Activated CD4-positive, alpha-beta T cell treated with anti-CD3 and anti-CD28 coated beads, Interleukin-2, amount 50 U/mL, for 24 hours (primary cell): ENCODE measurements at places on chromosomes 5 and 9.

GRCh38 chr5:120771202-120771601 is 307.1 kb downstream of the PRR16 start:
- no peak for DNase-seq

DNA sequence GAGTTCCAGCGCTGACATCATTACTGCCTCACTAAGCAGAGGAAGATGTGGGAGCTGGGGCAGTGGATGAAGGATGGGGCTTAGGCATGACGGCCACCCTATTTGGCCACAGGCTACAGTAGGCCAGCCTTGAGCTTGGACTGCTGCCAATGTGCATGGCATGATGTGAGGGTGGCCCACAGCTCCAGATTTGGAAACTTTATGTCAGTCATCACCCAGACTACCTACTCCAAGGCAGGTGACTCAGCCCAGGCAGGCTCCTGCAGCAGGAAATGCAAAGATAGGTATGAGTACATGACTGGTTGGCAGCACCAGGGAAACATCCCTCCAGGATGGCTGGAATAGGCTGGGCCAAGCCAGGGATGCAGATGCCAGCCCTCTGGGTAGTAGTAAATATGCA is 303.6 kb downstream of the SPOCK1 start:
- no peak for DNase-seq

GRCh38 chr5:38422622-38423021 is 133.8 kb downstream of the LIFR start:
- no peak for DNase-seq

DNA sequence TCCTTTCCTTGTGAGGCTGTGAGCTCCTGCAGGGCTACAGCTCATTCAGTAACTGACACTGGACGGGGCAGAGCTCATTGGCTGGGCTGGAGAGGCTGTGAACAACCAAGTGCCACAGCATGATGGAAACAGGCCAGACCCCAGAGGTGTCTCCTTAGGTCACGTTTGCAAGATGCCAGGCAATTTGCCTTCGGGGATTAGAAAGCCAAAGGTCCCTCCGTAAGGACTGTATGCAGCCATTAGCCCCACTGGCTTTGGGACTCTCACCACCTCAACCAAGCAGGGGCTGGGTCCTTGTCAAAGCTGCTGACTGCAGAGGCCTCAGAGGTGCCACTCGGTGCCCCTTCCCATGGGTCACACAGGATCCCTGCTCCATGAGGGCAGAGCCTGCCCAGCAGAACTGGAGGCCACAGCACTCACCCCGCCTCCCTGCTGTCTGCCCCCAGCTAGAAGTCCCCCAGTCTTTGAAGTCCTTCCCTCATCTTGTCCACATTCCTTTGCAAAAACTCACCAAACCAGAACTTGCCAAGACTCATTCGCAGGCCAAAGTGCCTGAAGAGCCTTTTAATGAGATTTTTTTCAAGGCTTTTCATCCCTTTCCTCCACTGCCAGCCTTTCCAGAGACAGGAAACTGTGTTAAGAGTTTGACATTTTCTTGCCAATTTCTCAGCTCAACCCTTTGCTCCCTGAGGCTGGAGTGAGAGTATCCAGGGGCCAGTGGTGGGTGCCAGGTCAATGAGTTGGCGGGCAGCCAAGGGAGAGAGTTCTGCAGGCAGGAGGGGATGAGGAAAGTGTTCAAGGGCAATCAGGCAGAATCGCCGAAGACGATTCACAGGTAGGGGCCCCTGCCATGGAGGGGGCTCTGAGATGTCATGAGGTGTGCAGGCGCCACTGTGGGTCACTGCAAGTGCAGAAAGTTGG is 39.7 kb upstream of the SLC25A51 start:
- no peak for DNase-seq

DNA sequence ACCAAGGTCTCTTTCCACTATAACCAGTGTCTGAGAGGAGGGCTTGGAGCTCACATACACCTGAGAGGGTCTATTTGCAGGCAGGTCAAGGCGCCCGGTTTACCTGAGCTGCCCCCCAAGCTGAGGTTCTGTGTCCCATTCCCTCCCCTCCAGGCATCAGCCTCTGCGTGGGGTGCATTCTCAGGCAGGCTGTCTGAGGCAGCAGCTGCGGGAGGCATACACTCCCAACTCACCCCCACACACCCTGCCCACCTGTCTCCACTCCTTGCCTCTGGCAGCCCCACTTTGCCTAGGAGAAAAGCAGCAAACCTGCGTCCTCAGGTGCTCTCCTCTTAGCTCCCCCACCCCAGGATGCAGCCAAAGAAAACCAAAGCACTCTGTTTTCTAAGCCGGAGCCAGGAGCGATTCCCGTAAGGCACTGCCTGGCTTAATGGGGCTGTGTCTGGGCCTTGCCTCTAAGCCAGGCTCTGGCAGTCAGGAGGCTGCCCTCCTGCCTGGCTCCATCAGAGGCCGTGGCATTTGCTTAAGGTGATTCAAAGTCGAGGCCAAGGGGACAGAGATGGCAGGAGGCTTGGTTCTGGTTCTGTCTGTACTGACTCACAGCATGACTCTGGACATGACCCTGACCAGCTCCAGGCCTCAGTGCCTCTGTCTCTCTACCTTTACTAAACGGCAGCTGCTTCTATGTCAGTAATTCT is 139.2 kb upstream of the TRIM32 start:
- no peak for DNase-seq

DNA sequence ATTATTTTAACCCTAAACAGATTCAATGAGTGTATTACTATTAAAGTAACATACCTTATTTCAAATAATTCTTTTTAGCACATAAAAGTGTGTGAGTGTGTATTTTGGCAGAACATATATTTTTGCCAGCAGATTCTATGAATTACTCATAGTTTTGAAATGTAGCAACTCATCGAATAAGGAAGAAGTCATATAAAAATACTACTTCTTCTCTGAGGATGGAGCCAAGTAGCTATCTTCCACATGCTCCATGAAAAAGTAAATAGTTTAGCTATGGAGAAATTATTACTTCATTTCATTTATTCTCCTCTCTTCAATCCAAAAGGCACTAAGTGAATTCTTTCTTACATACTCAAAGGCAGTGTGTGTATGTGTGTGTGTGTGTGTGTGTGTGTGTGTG is 1090.4 kb upstream of the CDH6 start:
- DNase-seq: no peak

DNA sequence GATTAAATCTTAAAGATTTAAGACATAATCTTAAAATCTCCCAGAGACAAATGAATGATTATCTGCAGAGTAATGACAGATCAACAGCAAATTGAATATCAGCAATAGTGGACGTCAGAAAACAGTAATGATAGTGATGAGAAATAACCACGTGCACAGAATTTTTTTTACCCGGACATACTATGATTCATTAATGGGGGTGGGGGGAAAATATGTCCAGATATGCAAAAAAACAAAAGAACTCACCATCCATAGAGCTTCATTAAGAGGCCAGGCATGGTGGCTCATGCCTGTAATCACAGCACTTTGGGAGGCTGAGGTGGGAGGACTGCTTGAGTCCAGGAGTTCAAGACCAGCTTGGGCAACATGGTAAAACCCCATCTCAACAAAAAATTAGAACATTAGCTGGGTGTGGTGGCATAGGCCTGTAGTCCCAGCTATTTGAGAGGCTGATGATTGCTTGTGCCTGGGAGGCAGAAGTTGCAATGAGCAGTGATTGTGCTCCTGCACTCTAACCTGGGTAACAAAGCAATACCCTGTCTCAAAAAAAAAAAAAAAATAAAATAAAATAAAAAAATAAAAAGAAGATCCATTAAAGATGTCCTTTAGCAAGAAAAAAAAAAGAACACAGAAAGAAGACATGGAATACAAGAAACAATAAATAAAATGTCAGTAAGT is 30.9 kb upstream of the SHOC1 start:
- DNase-seq: no peak

- DNase-seq: no peak
Measured at GRCh38 chr5:68447136-68447929, 231.8 kb downstream of the PIK3R1 start.
